Pulmonary artery endothelial cell (primary cell): ENCODE measurements at places on chromosomes 7 and 10. TPM values are rescaled to one million over a fixed set of nuclear protein-coding genes. Genes with fewer than 3 reads are reported as not detected.

Gene CXCL12
- total RNA-seq: 0.40 and 2.0 TPM in 2 replicates

Gene OR2A1
- total RNA-seq: 0.07 TPM in 1 of 2 replicates, not detected in the other

Gene SRRM3
- total RNA-seq: 0.53 and 1.8 TPM in 2 replicates

Gene ZNF365
- total RNA-seq: 0.04 and 0.40 TPM in 2 replicates

Gene KLF14
- total RNA-seq: not detected in 2 replicates

Gene FAM25C
- total RNA-seq: not detected in 2 replicates

Gene TRA2A
- 34.3 and 47.4 TPM in 2 replicates for total RNA-seq

Gene EPHB4
- total RNA-seq: 184 and 276 TPM in 2 replicates

- no peak for DNase-seq
Measured at GRCh38 chr7:5422396-5423305, 983 bp downstream of the TNRC18 start.

DNA sequence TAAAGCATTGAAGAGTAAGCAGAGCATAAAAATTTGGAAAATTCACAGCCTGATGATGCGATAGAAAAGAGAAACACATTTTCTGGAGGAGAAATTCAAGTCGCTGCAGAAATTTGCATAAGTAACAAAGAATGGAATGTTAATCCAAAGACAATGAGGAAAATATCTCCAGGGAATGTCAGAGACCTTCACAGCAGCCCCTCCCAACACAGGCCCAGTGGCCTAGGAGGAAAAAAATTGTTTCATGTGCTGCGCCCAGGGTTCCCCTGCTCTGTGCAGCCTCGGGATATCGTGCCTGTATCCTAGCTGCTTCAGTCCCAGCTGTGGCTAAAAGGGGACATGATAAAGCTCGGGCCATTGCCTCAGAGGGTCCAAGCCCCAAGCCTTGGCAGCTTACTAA lies 206.8 kb downstream of the TPK1 start:
- DNase-seq: no peak

DNA sequence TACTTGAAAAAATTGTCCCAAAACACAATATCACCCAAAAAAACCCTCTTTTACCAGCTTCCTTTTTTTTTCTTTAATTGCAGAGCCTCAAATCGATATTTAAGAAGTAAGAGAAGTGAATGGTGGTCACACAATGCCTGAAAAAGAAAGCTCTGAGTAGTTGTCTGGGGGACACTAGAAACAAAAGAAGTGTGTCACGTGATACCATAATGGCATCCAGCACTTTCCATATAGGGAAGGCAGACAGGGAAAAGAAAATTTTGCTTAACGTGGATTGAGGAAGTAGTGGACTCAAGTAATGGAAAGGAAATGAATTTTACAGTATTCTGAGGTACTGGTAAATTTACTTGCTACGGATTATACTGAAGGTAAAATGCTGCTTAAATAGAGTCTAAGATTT lies 765.9 kb upstream of the C7orf33 start:
- DNase-seq: no peak

- no peak for DNase-seq
Measured at GRCh38 chr10:4196771-4197390, 411.9 kb upstream of the KLF6 start.
